Islet precursor cell (in vitro differentiated cells): ENCODE measurements at places on chromosomes 1 and 21.

DNA sequence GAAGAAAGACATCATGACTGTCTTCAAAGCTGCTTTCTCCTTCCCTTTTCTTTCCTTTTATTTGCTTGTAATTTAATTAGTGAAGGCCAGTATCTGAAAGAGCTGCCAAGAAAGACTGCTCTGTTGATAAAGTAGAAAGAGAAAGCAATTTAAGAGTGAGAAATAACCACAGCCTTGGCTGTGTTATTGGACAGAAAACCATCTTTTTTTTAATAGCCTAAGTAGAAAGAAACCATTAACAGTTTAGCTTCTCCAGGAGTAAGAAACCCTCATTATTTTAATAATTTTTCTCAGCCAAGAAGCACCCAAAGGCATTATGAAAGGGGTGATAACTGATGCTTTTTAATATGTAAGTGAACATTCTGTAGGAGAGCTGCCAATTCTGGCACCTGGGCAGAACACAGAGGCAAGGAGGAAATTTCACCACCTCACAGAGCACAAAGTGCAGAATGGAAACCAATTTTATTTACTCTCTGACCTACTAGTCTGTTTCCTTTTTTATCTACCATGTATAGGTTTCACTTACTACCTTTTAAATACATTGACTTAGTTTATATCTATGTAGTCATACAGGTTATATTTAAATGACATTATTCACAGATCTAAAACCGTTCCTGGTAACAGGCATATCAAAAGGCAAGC lies 703.2 kb downstream of the MRPL39 start:
- DNase-seq: no peak

DNA sequence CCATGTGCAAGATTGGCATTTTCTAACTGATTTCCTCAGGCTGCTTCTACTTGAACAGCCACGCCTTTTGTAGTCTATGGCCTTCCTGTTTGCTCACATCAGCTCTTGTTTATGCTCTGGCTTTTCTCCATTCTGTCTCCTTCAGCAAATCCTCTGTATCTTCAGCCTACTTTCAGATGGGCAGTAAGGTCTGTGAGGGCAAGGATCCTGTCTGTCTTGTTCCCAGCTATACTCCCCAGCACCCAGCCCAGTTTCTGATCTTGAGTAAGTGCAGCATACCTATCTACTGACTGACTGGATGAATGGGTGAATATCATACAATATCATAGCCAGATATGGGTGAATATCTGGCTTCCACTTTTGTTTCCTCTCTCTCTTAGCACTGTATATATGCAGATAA lies 438.1 kb downstream of the LMO4 start:
- DNase-seq: peak; percentile 51

- DNase-seq: peak; percentile 75
Measured at GRCh38 chr1:27109103-27109822, 45.7 kb downstream of the SLC9A1 start.

DNA sequence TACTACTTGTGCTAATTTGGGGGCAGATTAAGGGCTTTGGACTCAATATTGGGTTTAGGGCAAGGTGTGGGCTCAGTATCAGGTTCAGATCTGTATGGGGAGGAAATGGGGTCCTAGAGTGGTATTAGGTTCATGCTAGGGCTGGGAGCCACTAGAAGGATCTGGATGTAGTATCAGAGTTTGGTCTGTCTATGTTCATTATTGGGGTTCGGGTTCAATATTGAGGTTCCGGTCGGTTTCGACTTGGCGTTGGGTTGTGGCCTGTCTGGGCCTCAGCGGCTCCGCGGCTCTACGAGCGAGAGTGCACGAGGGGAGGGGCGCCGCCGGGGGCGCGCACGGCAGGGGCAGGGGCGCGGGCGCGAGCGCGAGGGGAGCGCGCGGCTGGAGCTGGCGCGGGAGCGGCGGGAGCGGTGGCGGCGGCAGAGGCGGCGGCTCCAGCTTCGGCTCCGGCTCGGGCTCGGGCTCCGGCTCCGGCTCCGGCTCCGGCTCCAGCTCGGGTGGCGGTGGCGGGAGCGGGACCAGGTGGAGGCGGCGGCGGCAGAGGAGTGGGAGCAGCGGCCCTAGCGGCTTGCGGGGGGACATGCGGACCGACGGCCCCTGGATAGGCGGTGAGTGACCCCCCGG lies at the start of gene PTPRF:
Gene PTPRF (plus strand): TSS at position 401 of the 624 bp plus-strand sequence. CDS start 14,193 bp downstream, outside the sequence.
- peak; percentile 85 for DNase-seq

- DNase-seq: no peak
Measured at GRCh38 chr1:160641323-160642280, 5.2 kb downstream of the SLAMF1 start.

GRCh38 chr1:1212780-1213344 lies 1.1 kb downstream of the TNFRSF4 start:
- no peak for DNase-seq

DNA sequence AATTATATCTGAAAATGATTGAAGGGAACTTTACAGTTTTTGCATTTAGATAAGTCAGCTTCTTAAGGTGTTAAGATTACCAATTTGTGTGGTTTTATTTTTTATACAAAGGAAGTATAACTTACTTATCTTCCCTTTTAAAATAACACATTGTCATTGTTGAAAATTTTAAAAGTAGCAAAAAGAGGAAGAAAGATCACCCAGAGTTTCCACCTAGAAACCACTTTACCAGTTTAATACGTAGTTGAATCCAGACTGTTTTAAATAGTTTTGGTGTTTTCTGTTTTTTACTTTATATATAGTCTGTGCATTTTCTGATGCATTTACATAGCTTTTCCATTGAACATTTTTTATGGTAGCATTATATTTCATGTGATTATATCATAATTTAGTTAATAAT lies 6.1 kb downstream of the CCDC18 start:
- no peak for DNase-seq

DNA sequence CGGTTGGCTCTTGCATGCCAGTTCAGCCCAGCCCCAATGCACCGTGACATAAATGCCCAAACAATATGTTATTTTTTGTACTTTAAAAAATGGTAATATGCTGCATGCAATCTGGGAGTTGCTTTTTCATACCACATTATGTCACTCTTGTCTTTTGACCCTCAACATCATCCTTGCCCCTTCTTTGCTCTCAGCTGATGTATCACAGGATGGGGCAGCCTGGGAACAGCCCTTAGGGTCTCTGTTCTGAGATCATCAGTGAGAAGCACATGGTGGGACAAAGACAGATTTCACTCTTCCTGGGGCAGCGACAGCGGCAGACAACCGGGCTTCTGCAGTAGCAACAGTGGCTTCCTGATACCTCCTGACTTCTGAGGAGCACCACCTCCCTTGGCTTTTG lies 79.5 kb downstream of the SETD4 start:
- DNase-seq: no peak

GRCh38 chr1:170695955-170696590 lies 32.1 kb downstream of the PRRX1 start:
- no peak for DNase-seq

- DNase-seq: peak; percentile 78
Measured at GRCh38 chr1:205661429-205662134, 18.7 kb downstream of the SLC45A3 start.

DNA sequence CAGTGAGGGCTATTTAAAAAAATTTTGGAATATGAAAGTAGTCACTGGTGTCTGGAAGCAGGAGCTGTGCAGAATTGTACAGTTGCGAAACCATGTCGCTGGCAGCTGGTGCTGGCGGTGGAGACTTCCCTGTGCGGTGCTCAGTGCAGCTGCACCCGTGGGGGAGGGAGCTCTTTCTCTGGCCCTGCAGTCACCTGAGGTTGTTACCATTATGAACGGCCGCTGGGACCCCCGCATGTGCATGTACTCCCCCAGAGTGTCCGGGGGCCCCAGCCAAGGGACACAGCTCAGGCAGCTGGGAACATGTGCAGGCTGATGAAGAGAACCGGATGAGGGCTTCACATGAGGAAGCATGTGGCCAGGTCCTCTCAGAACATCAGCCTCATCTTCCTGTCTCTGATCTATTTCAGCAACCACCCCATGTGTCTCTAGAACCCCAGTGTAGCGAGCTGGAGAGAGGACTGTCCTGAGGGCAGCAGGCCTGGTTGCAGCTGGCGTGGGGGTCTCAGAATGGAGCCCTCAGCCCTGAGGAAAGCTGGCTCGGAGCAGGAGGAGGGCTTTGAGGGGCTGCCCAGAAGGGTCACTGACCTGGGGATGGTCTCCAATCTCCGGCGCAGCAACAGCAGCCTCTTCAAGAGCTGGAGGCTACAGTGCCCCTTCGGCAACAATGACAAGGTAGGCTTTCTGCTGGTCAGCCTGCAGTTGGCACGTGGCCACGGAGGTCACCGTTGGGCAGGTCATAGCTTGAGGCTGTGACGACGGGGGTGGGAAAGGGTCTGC lies at the start of gene TRPM2:
Gene TRPM2 (plus strand): TSS at position 431 of the 780 bp plus-strand sequence. CDS start 80 bp downstream, at position 511.
- no peak for DNase-seq

GRCh38 chr1:214550857-214551435 lies 456 bp downstream of the PTPN14 start:
- peak; percentile 67 for DNase-seq

DNA sequence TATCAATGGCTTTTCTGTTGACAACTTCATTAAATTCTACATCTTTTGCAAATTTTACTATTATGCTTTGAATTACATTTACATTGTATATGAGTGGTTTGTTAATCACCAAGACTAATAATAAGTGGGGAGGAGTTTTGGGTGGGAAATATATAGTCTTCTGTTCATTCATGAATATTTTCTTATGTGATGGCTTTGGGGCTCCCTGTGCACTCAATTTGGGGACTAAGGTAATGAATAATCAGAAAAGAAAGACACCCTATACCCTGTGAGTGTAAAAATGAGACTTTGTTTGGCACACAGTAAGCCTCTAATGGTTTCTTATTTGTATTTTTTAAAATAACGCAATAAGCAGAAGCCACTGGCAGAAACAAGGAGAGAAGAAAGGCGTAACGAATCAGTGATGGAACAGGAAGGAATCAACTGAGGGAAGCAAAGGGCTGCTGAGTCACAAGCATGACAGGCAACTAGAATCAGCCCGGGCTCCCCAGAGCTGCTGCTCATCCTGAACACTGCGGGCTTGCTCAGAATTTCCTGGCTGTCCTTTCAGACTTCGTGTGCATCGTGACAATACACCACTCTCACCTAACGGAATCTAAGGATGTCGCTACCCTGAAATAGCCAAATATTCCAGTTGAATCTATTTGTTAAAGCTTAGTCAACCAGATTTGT lies 20.8 kb upstream of the RGS2 start:
- DNase-seq: peak; percentile 85

- peak; percentile 78 for DNase-seq
Measured at GRCh38 chr1:93666613-93667384, 14.8 kb downstream of the BCAR3 start.

GRCh38 chr21:31457675-31458074 lies 113.6 kb upstream of the TIAM1 start:
- no peak for DNase-seq

GRCh38 chr1:52876843-52877242 lies 34.3 kb downstream of the ZYG11A start:
- DNase-seq: peak; percentile 69

- DNase-seq: no peak
Measured at GRCh38 chr21:14768042-14768441, 221.9 kb upstream of the SAMSN1 start.

- DNase-seq: no peak
Measured at GRCh38 chr1:228159008-228159665, 6.5 kb upstream of the IBA57 start.

GRCh38 chr1:36124404-36125128 lies 456 bp downstream of the COL8A2 start:
- DNase-seq: no peak

DNA sequence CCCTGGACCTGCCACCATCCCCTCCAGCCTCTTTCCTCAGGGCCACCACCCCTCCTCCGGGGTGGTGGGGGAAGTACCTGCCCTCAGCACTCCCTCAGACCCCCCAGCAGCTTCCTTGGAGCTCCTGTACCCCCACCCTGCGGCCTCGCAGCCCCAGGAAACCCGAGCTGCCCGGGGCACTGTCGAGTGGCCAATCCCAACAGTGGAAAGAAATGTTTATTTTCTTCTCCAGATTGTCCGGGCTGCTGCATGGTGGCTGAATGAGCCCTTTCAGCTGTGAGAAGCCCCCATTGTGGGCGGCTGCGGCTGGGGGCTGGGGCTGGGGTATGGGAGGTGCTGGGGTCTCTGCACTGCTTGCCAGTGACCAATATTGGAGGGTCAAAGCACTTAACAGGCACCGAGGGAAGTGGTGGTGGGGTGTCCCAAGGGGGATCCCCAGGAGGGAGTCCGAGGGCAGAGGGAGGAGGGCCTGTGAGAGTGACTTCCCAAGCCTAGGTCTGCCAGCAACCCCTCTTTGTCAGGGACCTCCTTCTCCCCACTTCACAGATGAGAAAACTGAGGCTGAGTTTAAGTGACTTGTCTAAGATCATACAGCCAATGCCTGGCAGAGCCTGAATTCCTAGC lies 25.2 kb downstream of the RUNX3 start:
- DNase-seq: peak; percentile 44

DNA sequence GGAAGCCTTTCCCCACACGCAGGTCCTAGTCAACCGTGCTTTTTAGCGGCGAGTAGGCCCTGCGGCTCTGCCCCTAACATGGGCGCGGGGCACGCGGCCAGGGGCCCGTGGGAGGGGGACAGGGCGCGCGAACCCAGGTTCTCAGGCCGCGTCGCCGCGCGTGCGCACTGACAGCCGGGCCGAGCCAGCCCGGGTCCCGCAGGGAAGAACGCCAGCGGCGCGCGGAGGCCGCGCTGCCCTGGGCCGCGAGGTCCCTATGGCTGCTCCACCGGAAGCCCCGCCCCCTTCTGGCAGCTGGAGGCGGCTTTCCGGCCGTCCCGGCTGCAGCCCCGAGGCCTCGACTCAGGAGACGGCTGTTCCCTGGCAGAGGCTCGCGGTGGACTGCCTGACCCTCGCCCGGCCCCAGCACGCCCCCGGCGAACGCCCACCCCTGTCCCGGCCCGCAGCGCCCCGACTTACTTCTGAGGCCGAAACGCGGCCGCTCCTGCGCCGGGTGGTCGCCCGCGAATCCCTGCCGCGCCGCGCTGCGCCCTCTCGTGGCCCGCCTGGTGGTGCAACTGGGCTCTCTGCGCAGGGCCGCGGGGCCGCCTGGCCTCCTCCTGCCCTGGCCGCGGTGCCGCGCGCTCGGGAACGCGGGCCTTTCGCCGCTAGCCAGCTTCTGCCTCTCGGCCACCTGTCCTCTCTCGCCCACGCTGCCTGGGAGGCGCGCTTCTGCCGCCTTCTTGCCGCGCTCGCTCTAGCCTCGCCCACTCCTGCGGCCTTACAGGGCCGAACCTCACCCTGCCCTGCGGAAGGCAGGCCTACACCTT lies 16.6 kb upstream of the RIPPLY3 start:
- DNase-seq: peak; percentile 95

DNA sequence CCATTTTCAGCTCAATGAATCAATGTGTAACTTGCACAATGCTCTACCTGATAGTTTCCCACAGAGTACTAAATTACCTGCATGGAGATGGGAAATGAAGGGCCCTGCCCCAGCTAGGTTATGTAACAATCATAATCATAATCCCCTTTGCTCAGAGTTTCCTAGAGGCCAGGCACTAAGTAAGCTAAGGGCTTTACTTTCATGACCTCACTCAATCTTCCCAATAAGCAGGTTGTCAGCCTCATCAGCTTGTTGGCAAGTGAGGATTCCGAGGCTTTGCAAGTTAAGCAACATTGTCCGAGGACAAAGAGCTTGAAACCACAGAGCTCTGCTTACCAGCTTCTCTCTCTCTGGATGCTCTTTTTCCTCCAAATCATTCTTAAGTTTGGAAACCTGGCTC lies 64.1 kb upstream of the NTPCR start:
- DNase-seq: peak; percentile 9

- DNase-seq: no peak
Measured at GRCh38 chr1:66182551-66183178, 351.3 kb upstream of the SGIP1 start.

GRCh38 chr1:54813485-54814125 lies 12.5 kb upstream of the TTC22 start:
- peak; percentile 46 for DNase-seq
